Activated CD4-positive, alpha-beta T cell treated with anti-CD3 and anti-CD28 coated beads, Interleukin-2, Interleukin-4, amounts not matched to agents 100 ng/mL and 50 ng/mL, durations not matched to agents 16 hours and 8 hours (primary cell): ENCODE measurements at places on chromosomes 7 and 10.

DNA sequence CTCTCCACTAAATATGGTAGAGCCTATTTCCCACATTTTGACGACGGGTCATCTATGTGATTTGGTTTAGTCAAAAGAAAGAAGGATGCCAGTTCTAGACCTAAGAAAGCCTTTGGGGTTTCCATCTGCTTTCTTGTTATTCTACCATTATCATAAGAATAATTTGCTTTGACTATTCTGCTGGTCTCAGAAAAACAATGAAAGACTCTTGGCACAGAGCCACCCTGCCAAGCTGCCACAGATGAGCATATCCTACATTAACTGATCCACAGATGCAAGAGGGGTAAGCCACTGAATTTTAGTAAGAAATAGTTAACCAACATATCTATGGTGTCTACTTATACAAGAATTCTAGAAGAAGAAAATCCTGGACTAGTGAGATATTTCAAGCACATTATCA is 158.6 kb upstream of the MAGI2 start:
- no peak for DNase-seq

GRCh38 chr10:70738006-70738760 is 47.0 kb downstream of the TBATA start:
- DNase-seq = no peak

DNA sequence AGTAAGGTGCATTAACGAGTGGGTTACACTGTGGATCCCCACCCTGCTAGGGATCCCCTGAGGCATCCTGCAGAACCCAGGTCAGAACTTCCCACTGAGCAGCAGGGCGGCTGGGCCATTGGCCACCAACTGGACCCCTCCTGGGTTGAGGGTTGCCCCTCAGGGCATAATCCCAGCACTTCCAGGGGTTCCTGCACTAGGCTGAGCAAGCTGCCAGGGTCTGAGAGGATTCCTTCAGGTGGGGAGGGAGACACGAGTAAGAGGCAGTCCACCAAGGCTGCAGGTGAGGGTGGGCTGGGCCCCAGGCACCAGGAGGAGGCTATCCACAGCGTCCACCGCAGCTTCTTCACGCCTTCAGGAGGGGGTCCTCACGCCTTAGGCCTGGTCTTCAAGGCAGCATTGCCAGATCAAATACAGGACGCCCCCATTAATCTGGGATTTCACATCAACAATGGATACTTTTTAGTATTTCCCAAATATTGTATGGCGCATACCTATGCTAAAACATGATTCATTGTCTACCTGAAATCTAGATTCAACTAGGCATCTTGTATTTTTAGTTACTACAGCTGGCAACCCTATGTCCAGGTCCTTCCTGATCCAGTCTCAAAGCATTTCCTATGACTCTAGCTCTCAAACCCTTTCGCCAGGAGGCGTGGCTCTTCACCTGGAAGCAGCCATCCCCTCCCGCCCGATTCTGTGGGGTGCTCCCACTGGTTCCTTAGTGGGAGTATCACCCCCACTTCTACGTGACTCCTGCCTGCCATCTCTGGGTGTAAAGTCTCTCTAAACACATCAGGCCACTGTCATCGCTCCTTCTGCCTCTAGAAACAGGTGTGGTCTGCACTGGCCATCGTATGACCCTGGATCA is 4.1 kb downstream of the PRKAG2 start:
- DNase-seq = no peak

DNA sequence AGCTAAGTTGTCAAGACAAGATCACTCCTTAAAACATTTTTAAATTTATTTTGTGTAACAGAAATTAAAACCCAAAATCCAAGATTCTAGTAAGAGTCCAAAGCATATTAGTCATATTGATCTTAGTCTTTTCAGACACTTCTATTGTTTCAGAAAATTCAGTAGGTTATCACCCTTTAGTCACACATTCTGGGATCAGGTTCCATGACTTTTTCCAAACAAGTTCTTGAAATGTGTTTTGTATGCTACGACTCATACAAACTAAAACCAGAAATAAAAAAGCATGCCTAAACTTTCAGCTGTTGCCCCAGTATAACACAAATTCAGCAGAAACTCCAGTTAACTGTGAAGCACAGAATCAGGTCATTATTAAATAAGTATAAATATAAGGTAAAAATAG is 10.7 kb downstream of the SEMA3D start:
- DNase-seq = no peak

GRCh38 chr7:105345003-105345402 is 43.7 kb downstream of the SRPK2 start:
- no peak for DNase-seq
